8988T (cell line): ENCODE measurements at places on chromosomes 6 and 20.

- DNase-seq = no peak
These were observed 27.6 kb upstream of the LIN28B start for GRCh38 chr6:104929353-104929752.

- DNase-seq = no peak
These were observed 231.6 kb downstream of the FNDC1 start for GRCh38 chr6:159400826-159401225.

DNA sequence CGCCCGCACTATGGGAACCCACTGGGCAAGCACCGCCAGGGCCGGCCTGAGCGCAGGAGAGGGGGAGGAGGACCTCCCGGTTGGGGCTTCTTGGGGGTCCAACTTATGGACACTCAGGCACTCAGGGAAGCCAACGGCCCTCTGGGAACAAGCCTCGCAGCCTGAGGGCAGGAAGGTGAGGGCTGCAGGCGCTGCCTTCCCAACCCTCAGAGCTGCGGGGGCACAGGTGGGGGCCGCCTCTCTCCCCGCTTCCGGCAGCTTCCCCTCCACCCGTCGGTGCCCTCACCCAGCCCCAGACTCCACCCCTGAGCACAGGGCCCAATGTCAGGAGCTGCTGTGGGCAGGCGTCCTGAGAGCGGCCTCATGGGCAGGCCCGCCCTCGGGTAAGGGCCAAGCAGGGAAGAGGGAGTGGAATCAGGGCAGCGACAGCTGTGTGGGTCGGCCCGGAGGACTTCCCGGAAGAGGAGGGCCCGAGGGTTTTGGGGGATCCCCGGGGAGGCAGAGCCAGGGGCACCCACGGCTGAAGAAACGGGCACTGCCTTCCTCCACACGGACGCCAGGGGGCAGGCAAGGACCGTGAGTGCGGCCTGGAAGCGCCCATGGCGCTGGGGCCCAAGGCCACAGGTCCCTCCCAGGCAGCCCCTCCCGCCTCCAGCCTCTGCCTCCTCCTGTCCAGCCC is 488 bp upstream of the PTK6 start:
- peak; percentile 100 for DNase-seq

DNA sequence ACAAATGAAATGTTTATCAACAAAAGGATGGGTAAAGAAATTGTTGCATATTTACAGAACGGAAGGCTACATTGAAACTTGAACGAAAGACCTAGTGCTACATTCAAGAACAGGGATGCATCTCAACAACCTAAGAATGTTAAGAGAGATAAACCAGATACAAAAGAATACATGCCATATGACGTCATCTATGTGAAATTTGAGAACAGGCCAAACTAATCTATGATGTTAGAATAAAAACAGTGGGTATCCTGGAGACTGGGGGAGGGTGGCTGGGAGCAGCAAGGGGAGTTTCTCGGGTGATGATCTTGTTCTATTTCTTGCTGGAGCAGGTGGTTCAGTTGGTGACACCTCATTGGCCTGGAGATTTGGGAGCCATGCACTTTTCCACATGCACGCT is 81.5 kb downstream of the SULF2 start:
- DNase-seq = no peak

GRCh38 chr6:115363379-115363778 is 697.3 kb downstream of the FRK start:
- DNase-seq = no peak
